Epithelial cell of prostate (primary cell): ENCODE measurements at places on chromosomes 3 and 15.

DNA sequence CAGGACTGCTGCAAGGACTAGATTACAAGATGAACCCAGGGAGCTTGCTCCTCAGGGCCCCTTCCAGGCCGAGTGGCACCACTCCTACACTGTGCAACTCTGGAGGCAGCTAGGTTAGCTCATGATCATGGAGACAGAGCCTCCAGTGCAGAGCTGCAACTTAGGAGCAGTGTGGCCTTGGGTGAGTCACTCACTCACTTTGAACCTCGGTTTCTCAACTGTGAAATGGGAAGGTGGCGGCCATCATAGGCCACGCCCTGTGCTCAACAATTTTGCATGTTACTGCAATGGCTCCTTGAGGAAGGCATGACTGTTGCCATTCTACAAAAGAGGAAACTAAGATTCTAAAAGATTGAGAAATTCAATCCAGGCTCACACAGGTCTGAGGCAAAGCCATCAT is 11.2 kb upstream of the CXCR6 start:
- no peak for DNase-seq

DNA sequence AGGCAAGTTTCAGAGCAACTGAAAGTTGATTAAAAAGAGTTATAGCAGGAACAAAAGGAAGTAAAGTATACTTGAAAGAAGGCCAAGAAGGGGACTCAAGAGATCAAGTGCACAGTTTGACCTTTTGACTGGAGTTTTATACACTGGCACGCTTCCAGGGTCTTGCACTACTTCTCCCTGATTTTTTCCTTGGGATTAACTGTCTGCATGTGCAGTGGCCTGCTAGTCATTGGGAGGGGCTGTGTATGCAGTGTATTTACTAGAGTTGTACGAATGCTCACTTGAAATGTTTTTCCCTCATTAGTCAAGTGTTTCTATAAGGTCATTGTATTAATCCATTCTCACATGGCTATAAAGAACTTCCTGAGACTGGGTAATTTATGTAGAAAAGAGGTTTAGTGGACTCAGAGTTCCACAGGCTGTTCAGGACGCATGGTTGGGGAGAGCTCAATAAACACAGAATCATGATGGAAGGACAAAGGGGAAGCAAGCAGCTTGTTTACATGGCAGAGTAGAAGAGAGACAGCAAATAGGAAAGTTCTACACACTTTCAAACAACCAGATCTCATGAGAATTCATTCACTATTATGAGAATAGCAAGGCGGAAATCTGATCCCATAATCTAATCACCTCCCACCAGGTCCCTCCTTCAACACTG is 571.8 kb downstream of the ZPLD1 start:
- DNase-seq, result no peak

- DNase-seq, result peak; percentile 95
These were observed 90.7 kb downstream of the FNDC3B start for GRCh38 chr3:172129850-172130716.

DNA sequence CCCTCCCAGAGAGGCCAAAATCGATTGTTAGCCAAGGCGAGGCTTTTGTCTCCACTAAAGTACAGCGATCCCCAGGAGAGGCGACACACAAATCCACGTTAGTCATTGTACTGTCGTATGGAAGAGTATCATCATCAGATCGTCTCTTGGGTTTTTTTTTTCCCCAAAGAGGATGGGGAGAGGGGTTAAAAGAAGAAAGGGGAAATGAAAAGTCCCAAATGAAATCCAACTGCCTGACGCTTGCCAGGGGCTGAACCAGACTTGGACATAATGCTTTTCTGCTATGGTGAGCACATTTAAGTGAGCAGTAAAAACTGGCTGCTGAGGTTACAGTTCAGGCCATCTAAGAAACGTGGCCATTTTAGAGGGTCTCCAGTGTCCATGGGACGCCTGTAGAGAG is 37.9 kb upstream of the CTSH start:
- DNase-seq, result no peak
